ENCODE measurements at places on chromosomes 3 and 15.

- no peaks in the 10 kb centered on the region for H3K27me3 ChIP-seq
- H3K36me3 ChIP-seq: no peaks in the 10 kb centered on the region
- no peak overlapping the region for H3K4me3 ChIP-seq
Observed at GRCh38 chr3:158733656-158734055, 1.4 kb upstream of the RARRES1 start.

DNA sequence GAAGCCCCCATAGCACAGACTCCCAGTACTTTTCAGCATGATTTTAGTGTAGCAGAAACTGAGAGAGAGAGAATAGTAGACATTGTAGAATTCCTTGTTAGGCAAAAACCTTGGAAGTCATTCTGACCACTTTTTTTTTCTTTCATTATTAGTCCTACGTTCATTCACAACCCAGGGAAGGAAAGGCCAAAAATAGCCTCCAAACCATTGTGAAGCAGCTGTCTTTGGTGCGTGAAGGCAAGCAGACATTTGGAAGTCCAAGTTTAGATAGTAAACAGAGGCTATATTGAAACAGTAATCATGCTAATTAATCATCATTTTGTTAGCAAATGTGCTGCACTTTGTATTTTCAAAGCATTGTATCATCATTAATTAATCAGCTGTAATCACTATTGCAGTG is 34.5 kb downstream of the CCDC54 start:
- no peaks in the 10 kb centered on the region for H3K36me3 ChIP-seq
- DNase-seq: no peak
- no peak overlapping the region for H3K4me3 ChIP-seq
- no peak overlapping the region for H3K27ac ChIP-seq

DNA sequence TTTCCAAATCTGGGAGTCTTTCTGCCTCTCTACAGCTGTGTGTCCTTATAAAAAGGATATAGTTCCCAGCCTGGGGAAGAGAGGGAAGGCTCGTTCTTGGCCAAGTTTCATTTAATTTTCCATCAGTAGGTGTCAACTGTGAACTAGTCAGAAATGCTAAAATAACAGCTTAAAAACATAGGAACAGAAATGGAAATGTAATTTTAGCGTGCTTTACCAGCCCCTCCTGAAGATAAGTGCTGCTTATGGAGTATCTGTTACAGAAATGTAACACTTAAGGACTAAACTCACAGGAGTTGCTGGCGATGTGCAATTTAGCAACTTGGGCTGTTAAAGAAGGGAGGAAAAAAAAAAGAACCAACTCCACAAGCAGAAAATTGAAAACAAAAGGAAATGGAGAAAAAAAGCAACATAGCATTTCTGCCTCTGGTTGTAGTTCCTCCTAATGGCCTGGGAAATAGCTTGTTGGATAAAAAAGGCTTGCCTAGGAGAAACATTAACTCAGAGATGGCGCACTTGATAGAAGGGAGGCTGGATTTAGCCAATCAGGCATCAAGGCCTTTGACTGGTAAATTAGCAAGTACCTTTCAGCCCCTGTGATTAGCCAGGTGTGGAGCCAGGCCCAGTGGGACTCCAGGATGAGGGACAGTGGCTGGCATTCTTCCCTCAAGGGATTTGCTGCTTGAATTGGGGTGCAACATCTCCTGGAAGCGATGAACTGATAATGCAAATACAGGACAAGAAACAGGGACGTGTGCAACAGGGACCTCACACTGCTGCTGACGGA is 84.3 kb downstream of the RPLP1 start:
- H3K27ac ChIP-seq: no peak overlapping the region
- no peak for DNase-seq
- H3K36me3 ChIP-seq: no peaks in the 10 kb centered on the region
- H3K27me3 ChIP-seq: no peaks in the 10 kb centered on the region
- no peak overlapping the region for H3K4me3 ChIP-seq

- no peak overlapping the region for H3K27ac ChIP-seq
- H3K27me3 ChIP-seq: no peaks in the 10 kb centered on the region
- no peak overlapping the region for H3K4me3 ChIP-seq
- no peak for DNase-seq
- no peaks in the 10 kb centered on the region for H3K36me3 ChIP-seq
- H3K4me1 ChIP-seq: no peaks in the 10 kb centered on the region
Observed at GRCh38 chr3:55668359-55668758, 181.3 kb upstream of the WNT5A start.

DNA sequence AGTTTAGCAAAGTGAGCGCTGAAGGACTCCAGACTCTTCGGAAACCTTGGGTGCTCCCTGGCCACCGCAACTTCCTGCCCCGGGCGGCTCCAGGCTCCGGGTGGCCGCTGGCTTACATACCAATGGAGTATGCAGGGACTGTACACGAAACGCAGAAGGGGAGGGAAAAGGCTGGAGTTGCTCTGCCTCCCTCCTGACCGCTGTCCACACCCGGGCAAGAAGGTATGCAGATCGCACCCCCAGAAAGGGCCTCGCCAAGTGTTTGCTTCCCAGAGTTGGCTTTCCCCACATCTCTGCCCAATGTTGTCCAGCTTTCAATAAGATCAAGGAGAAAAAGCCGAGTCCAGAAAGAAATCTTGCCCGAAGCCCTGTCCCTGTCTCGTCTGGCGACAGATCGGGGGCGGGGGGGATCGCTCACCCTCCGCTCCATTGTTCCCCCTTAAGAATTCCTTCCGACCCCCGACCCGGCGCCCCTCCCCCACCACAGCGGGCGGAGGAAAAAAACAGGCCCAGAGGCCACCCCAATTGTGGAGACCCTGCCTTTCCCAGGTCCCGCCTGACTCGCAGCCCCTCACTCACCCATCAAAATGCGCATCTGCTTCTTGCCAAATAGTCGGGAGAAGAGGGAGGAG is 533 bp downstream of the ARF4 start:
- peak overlapping the region; percentile 83 for H3K4me3 ChIP-seq
- H3K27me3 ChIP-seq: no peaks in the 10 kb centered on the region
- no peaks in the 10 kb centered on the region for H3K4me1 ChIP-seq
- DNase-seq: peak; percentile 41
- H3K36me3 ChIP-seq: no peaks in the 10 kb centered on the region
- peak overlapping the region; percentile 89 for H3K27ac ChIP-seq

GRCh38 chr3:114928989-114929640 is 218.0 kb downstream of the ZBTB20 start:
- no peaks in the 10 kb centered on the region for H3K27me3 ChIP-seq
- H3K36me3 ChIP-seq: no peaks in the 10 kb centered on the region
- no peak for DNase-seq
- no peaks in the 10 kb centered on the region for H3K4me1 ChIP-seq
- no peak overlapping the region for H3K27ac ChIP-seq

DNA sequence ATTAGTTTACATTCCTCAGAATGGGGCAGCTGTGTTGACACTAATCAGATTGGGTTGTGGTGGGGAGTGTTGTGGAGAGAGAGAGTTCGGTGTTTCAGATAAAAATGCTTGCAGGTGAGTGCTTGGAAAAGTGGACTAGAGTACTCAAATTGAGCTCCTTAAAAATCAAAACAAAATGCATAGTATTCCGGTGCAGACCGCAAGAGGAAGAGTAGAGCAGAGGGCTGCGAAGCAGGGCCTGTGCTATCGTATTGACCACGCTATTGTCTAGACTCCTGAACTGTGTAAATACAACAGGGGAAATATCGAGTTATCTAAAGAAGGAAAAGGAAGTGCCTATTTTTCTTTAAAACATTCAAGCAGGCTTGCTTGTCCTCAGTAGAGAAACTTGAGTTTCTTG is 159.5 kb downstream of the TP63 start:
- no peak for DNase-seq
- H3K4me1 ChIP-seq: peaks cover 55% of the 10 kb centered on the region
- H3K27ac ChIP-seq: no peak overlapping the region
- H3K27me3 ChIP-seq: no peaks in the 10 kb centered on the region

DNA sequence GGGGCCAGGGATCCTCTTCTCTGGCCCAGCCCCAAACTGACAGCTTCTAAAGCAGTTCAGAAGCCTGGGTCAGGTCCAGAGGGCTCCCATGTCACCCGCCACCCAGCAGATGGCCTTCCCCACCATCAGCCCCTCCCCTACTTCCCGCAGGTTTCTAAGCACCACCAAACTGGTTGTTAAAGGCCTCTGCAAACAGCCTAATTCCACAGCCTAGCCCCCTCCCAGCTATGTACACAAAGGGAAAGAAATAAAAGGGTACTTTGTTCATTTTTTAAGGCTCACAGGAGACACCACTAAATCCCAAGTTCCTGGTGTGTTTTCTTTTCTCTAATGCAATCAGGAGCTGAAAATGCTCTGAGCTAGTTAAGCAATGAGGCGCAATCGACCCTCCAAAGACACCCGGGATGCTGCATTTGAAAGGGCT is 30.6 kb downstream of the PLCH1 start:
- no peak for DNase-seq
- H3K27me3 ChIP-seq: no peaks in the 10 kb centered on the region
- no peaks in the 10 kb centered on the region for H3K4me1 ChIP-seq
- no peak overlapping the region for H3K27ac ChIP-seq

DNA sequence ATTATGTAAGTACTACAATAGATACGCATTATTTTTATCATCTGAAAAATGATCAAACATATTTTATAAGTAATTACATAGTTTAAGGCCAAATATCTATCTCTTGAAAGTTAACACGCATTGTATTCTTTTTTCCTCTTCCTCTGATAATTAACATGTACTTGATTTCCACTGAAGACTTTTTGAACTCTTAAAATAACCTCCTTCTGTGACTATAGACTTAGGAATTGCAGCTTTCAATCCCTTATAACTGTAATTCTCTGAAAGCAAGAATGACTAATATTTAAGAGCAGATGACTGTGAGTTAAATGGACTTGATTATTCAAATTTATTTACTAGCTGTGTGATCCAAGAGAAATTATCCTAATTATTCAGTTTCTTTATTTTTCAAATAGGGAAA is 730.6 kb upstream of the NECTIN3 start:
- no peak overlapping the region for H3K27ac ChIP-seq
- no peak overlapping the region for H3K4me3 ChIP-seq
- no peaks in the 10 kb centered on the region for H3K4me1 ChIP-seq
- H3K36me3 ChIP-seq: no peaks in the 10 kb centered on the region
- H3K27me3 ChIP-seq: no peaks in the 10 kb centered on the region

DNA sequence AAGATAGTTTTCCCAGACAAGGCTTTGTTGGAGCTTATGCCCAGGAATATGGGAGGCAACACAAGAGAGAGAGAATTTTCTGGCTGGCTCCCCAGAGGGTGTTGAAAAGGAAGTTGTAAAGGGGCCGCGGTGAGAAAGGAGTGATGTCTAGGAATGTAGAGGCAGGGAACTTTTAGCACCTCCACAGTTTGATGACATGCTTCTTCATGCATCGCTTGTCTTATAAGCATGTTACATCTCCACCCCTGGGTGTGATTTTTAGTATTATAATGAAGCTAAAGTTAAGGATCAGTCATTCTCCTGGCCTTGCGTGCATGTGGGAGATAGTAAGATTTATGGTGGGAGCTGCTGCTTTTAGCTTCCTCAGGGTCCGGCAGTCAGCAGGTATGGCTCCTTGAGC is 32.8 kb upstream of the TF start:
- no peaks in the 10 kb centered on the region for H3K36me3 ChIP-seq
- H3K4me3 ChIP-seq: no peak overlapping the region
- H3K27ac ChIP-seq: no peak overlapping the region
